CD4-positive, alpha-beta T cell treated with Interferon gamma for 1 hour (primary cell): ENCODE measurements at places on chromosomes 1 and 21.
A peak's percentile ranks its signal among the peaks of the same experiment; 100 is the strongest.

DNA sequence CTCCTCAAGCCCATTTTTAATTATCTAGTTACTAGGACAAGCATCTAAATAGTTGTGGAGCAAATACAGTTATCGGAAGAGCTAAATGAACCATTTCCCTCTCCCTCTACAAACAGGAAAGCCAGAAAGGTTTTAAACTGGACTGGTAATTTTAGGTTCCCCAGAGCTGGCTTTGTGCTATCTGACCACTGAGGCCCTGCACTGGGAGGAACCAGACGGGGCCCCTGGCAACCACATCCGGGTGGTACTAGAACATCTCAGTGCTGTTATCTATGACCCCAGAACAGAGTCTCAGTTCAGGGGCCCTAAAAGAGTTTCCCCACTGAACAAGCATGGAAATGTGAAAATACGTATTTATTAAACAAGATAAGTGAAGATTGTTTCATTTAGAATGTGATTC is 7.7 kb upstream of the RSPH1 start:
- DNase-seq, result no peak

- no peak for DNase-seq
Measured at GRCh38 chr1:161915051-161915503, 108.6 kb downstream of the OLFML2B start.

- DNase-seq, result no peak
Measured at GRCh38 chr1:189752461-189752995, 725.1 kb downstream of the BRINP3 start.

- DNase-seq, result no peak
Measured at GRCh38 chr1:240092301-240093119, 827 bp downstream of the FMN2 start.

- DNase-seq, result no peak
Measured at GRCh38 chr1:116768416-116769103, 14.3 kb downstream of the CD2 start.

GRCh38 chr1:177302357-177303044 is 131.7 kb downstream of the BRINP2 start:
- no peak for DNase-seq

- no peak for DNase-seq
Measured at GRCh38 chr1:229550812-229551567, 7.5 kb downstream of the ABCB10 start.

DNA sequence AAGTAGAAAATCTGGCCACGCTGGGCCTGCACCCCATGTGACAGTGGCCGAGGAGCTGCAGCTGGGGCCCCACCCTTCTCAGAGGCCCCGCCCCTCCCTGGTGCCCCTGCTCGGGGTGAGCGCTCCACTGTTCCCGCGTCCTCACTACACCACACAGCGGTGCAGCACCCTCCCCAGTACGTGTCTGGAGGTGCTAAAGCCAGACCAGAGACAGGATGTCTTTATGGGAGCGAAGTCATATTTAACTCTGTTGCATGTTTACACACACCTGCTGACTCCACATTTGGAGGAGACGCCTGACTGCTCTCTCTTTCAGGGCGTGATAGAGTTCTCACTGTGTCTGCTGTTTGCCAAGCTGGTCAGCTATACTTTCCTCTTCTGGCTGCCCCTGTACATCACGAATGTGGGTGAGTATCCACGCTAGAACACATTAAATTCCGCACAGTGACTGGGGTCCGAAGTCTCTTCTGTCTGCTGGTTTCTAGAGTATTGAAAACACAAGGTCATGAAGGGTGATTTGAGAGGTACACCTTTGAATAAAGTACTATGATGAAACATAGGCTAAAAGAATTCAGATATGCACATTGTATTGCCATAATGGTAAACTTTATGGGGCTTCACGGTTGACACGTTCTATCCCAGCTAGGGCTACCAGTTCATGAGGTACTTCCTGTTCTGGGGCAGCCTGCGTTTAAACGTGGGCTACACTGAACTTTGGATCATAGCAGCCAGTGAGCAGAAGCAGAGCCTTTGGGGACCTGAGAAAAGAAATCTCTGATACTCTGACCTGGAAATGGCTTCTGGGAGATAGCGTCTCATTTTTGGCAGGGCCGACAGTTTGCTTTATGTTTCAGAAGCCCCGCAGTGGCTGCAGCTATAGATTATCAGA is 48.4 kb downstream of the SLC37A1 start:
- DNase-seq, result no peak

DNA sequence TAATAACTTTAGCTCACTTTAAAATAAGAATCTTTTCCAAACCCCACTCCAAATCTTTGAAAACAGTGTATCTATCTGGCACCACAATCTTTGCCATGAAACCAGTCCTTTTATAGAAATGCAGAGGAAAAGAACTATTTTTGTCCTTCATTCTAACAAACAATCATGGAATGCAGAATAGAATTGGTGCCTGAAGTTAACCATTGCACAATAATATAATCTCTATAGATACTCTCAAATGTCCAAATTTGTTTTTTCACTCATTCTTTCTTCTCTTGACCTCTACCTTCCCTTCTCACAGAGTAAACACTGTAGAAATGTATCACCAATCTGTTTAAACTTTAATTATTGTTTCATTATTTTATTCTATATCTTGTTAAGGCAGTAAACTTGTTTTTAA is 34.8 kb downstream of the TTLL7 start:
- DNase-seq, result no peak

DNA sequence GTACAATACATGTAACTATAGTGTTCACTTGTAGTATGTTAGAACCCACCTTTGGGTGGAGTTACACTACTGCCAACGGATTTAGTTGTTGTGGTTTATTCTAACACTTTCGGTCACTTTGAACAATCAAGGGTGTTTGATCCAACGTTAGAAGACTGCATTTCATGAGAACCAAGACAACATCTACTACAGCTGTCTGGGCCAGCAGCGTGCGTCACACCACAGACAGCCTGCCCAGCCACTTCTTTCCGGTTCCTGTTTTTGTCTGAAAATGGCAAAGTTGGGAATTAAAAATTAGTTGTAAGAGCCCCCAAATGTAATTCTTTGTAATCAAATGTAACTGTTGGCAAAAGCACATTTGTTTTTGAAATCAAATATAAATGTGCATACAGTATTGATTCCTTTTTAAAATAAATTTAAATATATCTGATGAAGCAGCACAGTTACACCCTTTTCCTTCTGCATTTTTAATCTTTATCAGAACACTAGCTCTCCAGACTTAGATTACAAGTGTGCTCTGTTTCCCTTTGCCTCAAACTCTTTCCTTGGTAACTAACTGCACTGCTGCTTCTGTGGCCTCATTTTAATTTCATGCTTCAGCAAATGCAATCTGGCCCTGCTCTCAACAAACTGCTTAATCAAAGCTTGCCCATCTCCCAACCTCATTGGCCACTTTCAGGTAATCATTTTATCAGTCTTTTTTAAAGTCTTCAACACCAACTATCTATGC is 86.6 kb upstream of the DPH5 start:
- peak; percentile 92 for DNase-seq

DNA sequence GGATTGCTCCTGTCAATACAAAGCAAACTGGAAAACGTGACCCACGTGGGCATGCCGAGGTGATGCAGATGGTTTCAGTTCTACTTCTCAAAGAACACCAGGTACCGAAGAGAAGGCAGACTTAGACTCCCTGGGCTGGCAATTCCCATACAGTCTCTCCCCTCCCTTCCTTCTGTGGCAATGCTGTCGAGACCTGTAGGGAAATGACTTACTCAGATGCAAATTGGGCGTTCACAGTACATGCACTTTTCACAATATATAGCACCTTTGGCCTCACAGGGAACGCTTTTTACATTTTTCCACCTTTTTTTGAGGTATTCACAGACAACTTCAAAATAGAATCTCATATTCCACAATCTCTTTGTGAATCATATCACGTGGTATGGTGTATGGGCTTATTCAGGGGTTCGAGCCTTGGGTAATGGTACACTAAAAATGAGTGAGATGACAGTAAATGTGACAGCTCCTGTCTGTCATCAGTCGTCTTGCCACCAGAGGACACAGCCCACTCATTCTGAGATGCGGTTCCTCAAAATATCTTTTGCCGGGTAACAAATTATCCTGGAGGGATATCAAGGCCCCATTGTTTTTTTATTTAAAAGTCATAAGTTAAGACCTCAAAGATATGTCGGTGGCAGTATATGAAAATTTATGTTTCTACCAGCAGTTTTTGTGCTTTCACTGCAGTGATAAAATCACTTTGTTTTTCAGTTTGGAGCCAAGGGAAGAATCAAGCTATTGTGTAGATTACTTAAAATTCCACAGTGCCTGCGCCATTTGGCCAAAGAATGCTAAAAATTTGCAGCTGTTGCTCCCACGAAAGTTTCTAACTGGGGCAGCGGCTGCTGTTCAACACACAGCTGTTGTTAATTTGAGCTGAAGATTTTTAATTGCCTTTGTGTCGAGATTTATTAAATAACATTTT is 168.4 kb downstream of the ZZZ3 start:
- DNase-seq, result no peak

- no peak for DNase-seq
Measured at GRCh38 chr1:115215703-115216521, 122.1 kb downstream of the NGF start.

DNA sequence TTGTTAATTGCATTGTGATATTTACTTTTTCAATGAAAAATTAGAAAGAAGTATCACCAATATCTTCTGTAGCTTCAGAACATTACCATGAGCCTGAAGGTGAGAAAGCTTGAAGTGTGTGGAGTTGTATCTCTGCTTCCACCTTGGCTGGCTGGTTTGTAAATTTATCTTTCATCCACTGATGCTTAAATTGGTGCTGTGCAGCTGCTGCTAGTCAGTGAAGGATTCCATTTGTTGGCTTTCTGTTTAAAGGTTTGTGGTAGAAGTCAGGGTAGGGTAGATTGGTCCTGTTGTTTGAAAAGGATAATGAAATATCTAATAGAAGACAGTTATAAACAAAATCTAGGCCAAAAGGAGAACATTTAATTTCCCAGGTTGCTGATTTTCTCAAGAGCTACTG is 105.7 kb downstream of the C1orf21 start:
- no peak for DNase-seq

- DNase-seq, result no peak
Measured at GRCh38 chr1:68322837-68323687, 90.7 kb upstream of the WLS start.

- no peak for DNase-seq
Measured at GRCh38 chr1:43536196-43536863, 5.6 kb downstream of the PTPRF start.

DNA sequence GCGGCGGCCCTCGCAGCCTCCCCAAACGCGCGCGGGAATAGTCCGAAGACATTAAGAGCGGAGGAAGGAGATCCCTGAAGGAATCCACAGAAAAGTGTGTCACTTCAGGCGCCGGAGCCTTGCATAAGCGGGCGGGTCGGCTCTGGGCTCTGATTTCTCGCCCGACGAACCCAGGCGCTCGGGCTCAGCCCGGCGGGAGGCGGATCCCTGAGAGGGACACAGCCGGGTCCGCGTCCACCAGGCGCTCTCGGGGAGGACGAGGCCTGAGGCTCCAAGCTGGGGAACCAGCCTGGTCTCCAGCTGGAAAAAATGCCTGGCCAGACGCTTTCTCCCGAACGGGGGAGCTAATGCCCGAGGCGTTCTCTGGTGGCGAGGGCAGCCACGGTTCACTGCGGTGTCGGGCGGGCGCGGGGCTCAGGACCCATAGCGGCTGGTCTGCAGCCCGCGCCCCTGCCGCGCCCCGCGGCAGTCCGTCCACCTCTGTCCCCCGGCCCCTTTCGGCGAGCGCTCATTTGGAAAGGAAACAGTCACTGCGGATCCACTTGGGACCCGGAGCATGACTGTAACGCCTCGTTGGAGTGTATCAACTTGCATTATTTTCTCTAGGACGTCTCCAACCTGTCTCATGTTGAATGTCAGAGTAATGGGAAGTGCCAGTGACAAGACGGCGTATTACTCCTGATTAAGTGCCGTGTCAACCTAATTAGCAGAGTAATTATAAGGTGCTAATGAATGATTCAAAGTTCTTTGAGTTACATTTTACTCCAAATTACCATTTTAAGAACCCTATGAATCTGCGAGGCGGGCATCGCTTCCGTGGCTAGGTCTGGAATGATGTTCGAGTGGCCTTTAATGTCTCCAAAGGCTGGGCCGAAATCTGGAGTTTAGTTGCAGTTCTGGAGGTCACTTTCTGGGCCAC is 1.6 kb upstream of the BARHL2 start:
- no peak for DNase-seq

GRCh38 chr1:119651641-119652040 is 3.6 kb upstream of the ZNF697 start:
- no peak for DNase-seq

DNA sequence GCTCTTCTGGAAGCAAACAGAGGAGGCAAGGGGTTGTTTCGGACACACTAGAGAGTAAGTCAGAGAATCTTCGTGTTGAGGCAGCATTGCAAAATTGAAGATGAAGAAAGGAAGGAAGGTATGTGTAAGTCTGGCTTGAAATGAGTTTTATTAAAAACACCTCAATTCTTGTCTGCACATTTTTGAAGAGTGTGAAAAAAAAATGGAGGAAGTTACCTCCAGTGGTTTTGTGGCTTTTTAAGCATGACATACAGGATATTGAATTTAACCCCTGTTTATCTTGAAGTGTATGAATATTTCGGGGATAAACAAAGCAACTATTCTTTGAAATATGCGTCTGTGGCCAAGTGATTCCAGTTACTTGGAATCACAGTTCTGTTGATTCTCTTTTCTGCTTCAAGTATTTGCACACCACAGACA is 203.2 kb upstream of the SGIP1 start:
- no peak for DNase-seq

GRCh38 chr1:54599211-54599823 is 24.0 kb downstream of the FAM151A start:
- no peak for DNase-seq

- no peak for DNase-seq
Measured at GRCh38 chr1:86692641-86693040, 11.7 kb upstream of the SH3GLB1 start.

DNA sequence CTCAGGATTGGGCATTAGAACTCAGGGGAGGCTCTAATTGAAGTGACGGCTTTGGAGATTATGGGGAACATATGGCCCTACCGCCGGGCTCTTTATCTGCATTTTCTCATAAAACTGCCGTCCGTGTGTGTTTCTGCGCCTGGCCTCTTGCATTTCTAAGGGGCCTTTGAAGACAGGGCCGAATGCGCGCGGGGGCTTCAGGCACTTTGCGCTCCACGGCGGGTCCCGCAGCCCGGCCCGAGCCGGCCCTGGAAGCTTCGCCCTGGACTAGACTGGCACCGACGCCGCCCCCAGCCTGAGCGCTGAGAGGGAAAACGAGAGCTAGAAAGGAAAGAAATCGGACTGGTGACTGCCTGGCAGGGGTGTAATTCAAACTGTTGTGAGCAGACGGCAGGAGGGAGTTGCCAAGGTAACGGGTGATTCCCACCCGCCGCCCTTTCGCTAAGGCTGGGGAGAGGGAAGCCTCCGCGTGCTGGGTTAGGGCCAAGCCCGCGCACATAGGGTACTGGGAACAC is 120.7 kb downstream of the LMX1A start:
- DNase-seq, result no peak

DNA sequence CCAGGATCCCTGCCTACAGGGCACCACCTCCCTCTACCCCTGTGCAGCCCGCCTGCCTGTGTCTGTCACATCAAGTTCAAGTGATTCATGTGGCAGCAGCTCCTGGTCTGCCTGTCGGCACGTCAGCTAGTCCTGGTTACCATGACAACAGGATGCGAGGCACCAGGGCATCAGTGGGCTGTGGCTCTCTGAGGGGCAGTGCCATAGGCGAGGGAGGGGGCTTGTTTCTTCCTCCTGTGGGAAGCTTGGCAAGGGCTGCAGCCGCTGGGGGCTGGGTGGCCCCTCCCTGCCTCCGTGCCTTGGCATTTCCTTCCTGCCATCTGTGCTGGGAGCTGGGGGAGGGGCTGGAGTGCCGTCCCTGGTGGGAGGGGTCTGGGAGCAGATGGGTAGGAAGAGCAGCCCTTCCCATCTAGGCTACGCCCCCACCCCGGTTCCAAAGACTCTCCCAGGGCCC is 43.1 kb downstream of the FOXO6 start:
- peak; percentile 22 for DNase-seq

GRCh38 chr1:203368624-203369451 is 17.9 kb upstream of the FMOD start:
- DNase-seq, result peak; percentile 54
